ENCODE measurements at places on chromosomes 7 and 10.

DNA sequence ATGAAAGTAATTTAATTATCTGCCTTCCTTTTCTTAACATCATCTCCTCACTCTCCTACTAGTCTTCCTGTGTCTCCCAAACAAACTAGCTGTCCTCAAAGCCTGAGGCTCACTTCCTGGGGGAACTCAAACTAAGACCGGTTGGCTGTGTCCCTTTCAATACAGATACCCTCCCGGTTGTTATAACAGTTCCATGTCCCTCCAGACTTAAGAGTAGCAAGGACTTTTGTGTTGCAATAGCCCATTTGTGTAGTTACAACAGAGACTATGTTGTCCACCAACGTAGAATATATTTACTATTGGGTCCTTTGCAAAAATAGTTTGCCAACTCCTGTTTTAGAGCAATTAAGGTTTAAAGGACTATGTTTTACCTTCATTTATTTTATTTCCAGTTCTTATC, 8.6 kb upstream of the TARP start:
- DNase-seq, result no peak

- DNase-seq, result no peak
Observed at GRCh38 chr10:100362570-100363496, 15.8 kb downstream of the SCD start.

- no peak for DNase-seq
Observed at GRCh38 chr10:32890444-32890843, 67.6 kb downstream of the ITGB1 start.

GRCh38 chr10:116785282-116785681, 42.9 kb upstream of the HSPA12A start:
- no peak for DNase-seq

GRCh38 chr7:28546067-28546466, 133.7 kb downstream of the CREB5 start:
- no peak for DNase-seq

DNA sequence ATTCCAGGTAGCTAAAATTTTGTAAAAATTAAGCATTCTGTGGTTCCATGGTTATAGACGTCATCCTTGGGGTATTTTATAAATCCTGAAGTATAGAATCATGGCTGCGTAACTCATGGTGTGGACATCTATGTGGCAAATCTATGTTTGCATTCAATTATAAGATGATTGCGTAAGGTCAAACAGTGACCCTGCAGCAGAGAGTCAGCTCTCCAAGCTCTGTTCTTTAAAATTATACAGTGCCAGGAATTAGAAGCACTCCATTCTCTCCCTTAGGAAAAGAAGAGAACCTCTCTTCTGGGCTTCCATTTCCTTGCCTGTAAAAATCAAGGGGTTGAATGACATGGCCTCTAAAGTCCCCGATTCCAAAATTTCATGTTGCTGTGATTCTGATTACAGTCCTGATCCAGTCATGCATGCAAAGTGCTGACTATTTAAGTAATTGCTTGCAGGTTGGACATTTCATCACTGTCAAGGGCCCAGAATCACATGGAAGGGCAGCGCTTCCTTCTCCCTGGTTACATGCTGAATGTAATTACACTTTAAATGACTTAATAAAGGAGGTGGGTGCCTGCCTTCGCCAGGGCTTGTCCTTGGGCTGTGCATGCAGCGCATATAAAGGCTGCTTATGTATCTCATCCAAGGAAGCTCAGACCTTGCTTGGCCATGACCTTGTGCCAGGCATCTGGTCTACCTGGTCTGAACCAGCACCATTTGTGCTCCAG, 550.7 kb downstream of the TYW1 start:
- no peak for DNase-seq

Data from NCI-H526 (cell line).